ENCODE measurements at places on chromosomes 7 and 10.

GRCh38 chr10:287814-288213 is 152.6 kb downstream of the ZMYND11 start:
- DNase-seq, result no peak

- DNase-seq, result no peak
Measured at GRCh38 chr7:18458830-18459229, 36.7 kb upstream of the HDAC9 start.

DNA sequence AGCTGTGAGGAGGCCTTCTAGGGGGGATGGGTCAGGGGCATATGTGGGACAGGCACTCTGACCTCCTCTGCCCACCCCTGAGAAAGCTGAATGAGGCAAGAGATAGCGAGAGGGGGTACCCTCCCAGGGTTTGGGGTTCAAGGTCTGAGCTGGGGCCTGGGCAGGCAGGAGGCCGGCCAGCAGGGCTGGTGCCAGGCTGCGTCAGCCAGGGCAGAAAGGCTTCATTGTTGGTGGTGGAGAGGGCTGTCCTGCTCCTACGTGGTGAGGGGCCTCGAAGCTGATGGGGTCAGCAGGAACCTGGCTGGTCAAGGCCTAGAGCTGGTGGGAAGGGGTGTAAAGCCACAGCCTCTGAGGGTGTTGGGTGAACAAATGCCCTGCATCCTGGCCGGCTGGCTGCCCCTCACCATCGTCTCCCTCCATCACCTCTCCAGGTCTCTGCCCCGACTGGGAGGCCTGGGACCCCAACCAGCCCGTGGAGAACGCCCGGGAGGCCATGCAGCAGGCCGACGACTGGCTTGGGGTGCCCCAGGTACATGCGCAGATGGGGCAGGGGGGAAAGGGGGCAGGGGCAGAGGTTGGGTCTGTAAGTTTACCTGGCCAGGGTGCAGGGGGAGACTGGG is 6.6 kb downstream of the FLNC start:
- DNase-seq, result no peak

DNA sequence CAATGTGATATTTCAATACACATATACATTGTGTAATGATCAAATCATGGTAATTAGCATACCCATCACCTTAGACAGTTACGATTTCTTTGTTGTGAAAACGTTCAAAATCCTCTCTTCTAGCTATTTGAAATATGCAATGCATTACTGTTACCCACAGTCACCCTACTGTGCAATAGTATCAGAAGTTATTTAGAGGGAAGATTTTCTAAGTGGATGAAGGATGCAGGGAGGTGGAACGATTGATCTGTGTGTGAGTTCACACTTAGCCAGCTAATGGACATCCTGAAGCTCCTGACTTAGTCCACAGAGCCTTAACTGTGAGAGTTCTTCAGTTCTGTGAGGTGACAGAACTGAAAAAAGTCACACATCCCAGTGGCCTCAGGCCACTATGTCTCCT is 97.2 kb upstream of the LAMB4 start:
- DNase-seq, result no peak

DNA sequence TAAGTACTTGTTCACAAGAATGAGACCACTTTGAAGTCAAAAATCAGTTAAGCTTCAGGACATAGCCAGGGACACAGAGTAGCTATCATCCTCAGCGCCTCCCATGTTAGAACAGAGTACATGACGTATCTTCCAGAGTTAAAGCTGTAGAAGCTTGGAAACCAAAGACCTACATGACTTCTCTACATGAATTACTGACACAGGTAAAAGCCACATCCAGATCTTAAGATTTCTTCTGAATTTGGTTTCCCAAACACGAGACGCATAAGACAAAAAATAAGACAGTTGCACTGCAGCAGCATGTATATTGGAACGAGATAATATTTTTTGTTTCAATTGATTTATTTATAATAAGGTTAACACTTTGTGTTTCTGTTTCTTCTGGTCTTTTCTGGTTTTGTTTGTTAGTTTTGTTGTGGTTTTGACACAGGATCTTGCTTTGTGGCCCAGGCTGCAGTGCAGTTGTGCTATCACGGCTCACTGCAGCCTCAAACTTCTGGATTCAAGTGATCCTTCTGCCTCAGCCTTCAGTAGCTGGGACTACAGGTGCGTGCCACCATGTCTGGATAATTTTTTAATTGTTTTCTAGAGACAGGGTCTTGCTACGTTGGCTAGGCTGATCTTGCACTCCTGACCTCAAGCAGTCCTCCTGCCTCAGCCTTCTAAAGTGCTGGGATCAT is 10.2 kb upstream of the EPC1 start:
- DNase-seq, result no peak

- no peak for DNase-seq
Measured at GRCh38 chr7:135716677-135717238, 11.2 kb downstream of the SLC13A4 start.

DNA sequence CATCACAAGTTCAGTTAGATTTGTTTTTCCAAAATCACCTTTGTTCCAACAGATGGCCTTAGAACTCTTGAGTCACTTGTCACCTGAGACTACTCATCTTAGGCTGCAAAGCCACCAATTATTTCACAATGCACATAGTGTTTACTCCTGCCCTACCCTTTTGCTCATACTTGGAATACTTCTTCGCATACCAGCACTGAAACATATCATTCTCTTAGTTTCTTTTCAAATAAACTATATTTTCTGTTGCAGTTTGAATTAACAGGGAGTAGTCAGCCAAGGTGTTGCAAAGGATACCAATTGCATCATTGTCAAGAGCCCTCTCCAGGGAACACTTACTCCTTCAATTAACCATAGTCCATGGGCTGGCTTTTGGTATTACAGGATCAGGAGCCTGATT is 71.0 kb downstream of the CASD1 start:
- DNase-seq, result no peak

- DNase-seq, result no peak
Measured at GRCh38 chr7:37391791-37392672, 56.6 kb downstream of the ELMO1 start.

GRCh38 chr10:85795460-85795859 is 571.1 kb downstream of the GRID1 start:
- DNase-seq, result no peak

DNA sequence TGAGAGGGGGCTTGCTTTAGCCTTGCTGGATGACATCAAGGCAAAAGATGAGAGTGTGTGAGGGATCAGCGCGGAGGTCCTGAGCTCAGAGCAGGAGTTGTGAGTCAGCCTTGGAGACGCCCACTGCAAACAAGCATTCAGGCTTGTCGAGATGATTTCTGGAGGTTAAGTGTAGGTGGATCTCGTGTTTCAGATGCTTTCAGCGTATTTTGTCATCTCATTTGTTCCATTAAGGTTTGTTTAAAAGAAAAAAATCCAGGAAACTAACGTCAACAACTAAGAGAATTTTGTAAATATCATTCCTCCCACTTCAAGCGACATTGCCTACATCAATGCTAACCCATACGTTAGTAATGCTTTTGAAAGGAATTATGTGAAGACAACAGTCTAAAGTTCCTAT is 715.4 kb upstream of the NRP1 start:
- DNase-seq, result no peak

- no peak for DNase-seq
Measured at GRCh38 chr10:132517951-132518521, 19.6 kb upstream of the INPP5A start.

GRCh38 chr7:45294559-45294958 is 137.0 kb downstream of the RAMP3 start:
- no peak for DNase-seq

GRCh38 chr7:155057076-155057475 is 13.0 kb upstream of the HTR5A start:
- no peak for DNase-seq

GRCh38 chr10:75145590-75145989 is 34.1 kb downstream of the SAMD8 start:
- no peak for DNase-seq

DNA sequence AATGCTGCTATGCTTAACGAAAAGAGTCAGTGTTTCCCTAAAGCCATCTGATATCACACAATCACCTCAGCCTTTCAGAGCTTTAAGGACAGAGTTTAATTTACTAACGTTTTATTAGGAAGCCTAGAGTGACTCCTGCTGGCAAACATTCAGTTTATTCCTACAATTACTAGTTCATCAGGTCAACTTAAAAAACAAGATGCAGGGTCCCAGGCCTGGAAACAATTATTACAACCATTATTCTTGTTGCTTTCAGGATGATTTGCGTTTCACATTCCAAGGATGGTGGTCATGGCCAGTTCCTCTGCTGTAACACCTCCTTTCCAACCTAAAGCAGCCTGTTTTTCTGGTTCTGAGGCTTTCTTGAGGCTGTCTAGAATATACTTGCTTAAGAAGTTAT is 1.5 kb upstream of the FAM53B start:
- DNase-seq, result no peak

GRCh38 chr7:26620352-26620751 is 244.0 kb downstream of the SKAP2 start:
- no peak for DNase-seq

Measured in activated CD8-positive, alpha-beta memory T cell treated with anti-CD3 and anti-CD28 coated beads for 24 hours (primary cell).